ENCODE measurements at places on chromosomes 11 and 22.

- no peak for DNase-seq
Measured at GRCh38 chr22:47209040-47209514, 446.6 kb downstream of the TBC1D22A start.

DNA sequence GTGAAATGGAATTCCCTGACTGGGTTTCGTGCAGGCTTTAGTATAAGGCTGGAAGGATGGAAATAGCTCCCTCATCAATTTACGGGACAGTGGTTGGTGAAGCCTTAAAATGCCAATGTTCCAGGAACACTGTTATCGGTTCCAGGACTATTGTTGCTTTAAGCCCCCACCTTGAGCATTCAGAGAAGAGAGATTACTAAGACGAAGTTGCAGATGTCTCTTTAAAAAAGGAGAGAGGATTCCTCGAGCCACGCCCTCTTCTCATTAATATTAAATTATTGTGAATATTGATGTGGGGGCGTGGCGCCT, 195 bp upstream of the CREB3L1 start:
- peak; percentile 69 for DNase-seq

GRCh38 chr22:46856661-46857060, 94.2 kb downstream of the TBC1D22A start:
- DNase-seq = no peak

DNA sequence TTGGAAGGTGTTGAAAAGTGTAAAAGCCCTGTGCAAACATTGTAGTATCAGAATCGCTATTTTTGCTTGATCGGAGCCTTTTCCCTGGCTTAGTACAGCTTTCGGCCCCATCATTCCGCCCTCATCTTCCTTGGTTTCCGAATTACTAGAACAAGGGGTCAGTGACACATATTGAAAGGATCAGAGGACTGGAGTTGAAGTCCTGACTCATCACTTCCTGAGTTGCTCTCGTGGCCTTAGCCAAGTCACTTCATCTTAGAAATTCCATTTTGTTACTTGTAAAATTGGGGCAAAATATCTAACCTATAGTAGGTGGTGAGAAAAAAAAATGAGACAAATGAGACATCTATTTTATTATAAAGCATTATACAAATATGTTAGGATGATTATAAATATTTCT, 375.0 kb downstream of the NTM start:
- no peak for DNase-seq

GRCh38 chr11:19091366-19091765, 25.6 kb upstream of the ZDHHC13 start:
- no peak for DNase-seq

DNA sequence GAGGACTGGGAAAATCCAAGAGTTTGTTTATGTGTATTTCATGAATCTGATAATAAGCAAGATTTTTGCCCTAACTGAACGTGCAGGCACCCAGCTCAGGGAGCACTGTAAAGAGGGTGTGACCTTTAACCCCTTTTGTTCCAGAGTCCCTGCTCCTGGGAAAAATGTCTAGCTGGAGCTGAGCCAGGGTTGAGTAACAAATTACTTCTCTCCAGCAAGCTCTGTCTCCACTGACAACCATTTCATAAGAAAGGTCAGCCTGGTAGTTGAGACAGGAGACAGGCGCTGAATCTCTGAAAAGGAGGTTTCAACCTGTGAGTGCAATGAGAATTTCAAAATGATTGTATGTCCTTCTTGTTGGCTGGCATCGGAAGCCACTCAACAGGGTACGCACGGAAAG, 156.4 kb upstream of the NARS2 start:
- DNase-seq = no peak

DNA sequence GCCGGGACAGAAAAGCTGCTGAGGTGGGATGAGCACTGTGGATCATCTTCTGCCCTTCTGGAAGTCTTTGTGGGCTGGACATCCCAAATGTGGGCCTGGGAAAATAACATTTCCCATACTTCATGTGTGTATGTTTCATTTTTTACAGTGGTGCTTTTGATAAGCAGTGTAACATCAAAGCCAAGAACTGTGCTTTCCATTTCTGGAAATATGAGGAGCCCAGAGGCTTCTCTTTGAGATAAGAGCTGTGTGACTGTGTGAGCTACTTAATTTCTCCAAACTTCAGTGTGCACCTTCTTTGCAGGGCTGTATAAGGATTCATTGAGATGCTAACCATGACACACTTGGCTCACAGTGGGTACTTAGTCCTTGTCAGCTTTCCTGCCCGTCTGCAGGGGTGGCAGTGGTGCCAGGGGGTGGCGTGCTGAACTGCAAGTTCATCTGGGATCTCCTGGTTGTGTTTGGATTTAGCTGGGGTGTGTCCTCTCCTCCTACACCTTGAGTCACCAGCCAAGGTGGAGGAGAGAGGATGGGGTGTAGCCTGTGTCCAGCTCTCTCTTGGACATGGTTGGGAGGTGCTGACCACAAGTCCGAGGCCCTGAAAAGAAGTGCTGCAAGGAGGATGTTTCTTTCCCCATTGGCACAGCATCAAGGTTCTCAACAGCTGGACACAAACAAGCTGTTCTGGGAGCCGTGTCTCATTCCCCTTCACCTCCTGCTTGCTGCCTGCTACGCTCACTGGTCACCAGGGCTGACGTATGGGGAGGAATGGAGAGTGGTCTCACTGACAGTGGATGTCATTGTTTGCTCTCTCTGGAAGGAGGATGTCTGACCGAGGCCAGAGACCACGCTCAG, 139.4 kb downstream of the TEAD1 start:
- no peak for DNase-seq

DNA sequence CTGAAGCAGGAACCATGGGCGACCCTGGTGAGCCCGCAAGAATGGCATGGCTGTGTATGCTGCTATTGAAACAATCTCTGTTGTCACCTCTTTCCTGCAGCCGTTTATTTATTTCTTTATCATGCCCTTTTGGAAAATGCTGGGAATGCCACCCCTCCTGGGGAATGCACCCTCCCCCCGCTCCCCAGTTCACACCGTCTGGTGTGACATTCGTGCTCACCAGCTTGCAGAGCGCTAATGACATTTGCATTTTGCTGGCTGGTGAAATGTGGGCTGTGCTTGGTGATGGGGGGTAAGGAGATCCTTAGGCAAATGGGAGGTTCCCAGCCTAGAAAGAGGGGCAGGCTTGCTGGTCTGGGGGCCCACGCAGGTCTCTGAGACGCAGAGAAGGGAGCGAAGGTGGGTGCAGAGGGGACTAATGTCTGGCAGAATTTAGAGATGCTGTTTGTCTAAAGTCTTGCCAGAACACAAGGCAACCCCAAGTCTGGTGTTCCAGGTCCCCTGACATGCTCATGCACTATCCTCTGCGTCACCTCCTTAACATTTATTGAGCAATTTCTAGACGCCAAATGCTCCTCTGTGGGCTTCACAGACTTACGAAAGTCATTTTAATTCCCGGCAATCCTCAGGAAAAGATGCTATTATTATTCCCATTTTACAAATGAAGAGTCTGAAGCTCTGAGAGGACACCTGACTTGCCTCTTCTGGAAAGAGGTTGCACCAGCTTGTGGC, 91.7 kb downstream of the TP53I11 start:
- no peak for DNase-seq

DNA sequence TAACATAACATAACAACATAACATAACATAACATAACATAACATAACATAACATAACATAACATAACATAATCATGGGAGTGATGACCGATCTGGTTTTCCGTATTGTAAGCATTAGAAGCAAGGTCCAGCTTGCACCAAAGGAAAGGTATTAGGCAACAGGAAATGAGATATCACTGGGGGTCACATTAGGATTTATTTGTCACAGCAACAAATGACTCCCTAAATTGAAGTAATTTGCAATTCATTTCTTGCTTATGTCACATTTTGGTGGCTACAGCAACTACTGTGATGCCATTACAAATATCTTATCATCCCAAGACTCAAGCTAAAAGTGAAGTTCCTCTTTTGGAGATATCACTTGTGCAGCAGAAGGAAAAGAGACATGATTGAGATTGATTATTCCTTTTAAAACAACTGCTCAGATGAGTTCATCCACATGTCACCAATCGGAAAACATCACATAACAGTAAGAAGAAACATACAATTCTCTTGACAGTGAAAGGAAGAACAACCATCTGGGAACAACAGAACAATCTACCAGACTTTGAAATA, 1331.1 kb upstream of the RAG2 start:
- no peak for DNase-seq

DNA sequence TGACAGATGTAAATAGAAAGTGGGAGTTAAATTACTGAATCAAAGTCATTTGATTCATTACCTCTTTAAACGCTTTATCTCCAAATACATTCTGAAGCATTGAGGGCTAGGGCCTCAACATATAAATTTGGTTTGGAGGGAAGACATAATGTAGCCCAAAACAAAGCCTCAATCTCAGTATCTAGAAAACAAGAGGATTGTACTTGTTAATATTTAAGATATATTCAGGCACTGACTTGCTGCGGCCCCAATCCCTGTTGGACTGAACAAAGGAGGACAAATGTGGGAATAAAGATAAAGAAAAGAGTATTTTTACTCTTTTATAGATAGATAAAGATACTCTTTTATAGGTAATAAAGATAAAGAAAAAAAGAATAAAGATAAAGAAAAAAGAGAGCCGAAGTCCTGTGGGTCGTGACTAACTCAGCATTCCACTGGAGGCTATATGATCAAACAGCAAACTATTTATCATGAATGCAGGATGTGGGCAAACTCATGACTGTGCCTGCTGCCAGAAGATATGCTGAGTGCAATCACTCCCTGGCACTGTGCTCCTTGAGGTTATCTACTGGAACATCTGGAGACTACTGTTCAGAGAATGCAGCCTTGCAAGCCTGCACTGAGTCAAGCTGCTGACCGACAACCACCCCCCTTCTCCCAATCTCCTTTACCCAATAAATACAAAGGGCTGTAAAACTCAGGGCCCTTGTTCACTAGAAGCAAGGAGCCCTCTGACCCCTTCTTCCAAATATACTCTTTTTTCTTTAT, 6.9 kb downstream of the OR10V1 start:
- no peak for DNase-seq

DNA sequence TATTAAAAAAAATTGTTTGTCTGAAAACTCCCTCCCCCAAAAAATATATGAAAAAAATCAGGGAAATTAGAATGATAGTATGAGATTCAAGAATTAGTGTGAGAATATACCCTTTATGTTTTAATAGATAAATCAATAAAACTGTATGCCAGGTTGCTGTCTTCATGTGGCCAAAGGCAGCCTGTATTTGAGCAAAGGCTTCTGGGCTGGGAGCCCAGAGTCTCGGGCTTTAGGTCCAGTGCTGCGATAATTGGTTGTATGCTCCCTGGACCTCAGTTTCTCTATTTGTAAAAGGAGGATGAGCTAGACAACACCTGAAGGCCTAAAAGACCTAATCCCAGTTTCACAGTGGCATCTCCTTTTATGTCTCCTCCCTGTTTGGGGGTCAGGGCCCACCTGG, 29.8 kb downstream of the THOC5 start:
- no peak for DNase-seq

GRCh38 chr22:47610764-47611163, 848.3 kb downstream of the TBC1D22A start:
- DNase-seq = no peak

DNA sequence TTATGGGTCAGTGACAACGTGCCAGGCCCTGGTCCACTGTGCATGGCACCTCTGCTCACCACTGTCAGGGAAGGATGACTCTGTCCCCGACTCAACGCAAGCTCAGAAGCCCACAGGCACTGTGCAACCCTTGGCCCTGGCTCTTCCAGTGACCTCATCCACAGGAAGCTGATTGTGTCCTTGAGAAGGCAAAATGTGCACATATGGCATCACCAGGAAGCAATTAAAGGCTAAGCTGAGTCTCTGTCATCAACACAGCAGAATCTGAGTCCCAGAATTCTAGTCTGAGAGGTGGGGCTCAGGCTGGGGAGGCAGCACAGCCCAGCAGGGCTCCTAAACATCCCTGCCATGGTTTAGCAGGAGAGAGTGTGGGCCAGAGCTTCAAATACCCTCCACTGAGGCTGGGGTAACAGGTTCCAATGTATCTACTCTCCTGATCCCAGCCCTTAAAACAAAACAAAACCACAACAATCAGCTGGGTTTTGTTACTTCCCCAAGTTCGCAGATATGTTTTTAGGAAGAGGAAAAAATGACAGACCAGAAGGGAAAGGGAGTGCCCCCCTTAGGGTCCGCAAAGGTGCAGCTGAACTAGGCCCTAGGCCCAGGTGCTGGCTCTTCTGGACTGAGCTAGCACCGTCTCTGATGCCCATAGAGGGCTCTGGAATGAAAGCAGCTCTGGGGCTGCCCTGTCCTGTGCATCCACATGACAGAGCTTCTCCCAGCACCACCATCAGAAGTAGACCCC, 33.5 kb upstream of the GNAZ start:
- no peak for DNase-seq

DNA sequence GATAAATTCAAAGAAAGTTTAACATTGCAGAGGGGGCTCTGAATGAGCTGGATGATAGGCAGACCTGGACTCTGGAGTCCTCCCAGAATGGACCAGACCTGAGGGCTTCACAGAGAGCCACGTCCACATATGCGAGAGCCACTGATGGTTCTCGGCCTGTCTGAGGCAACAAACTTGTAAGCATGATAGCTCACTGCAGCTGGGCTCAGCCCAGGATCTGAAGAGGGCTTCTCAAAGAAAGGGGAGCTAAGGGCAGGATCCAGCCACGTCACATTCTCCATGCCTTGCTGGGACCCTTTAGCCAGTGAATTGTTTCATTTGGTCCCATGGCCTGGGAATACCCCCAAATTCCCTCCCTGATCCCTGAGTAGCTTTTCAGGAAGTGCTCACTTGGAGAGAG, 98.9 kb downstream of the ATXN10 start:
- no peak for DNase-seq

DNA sequence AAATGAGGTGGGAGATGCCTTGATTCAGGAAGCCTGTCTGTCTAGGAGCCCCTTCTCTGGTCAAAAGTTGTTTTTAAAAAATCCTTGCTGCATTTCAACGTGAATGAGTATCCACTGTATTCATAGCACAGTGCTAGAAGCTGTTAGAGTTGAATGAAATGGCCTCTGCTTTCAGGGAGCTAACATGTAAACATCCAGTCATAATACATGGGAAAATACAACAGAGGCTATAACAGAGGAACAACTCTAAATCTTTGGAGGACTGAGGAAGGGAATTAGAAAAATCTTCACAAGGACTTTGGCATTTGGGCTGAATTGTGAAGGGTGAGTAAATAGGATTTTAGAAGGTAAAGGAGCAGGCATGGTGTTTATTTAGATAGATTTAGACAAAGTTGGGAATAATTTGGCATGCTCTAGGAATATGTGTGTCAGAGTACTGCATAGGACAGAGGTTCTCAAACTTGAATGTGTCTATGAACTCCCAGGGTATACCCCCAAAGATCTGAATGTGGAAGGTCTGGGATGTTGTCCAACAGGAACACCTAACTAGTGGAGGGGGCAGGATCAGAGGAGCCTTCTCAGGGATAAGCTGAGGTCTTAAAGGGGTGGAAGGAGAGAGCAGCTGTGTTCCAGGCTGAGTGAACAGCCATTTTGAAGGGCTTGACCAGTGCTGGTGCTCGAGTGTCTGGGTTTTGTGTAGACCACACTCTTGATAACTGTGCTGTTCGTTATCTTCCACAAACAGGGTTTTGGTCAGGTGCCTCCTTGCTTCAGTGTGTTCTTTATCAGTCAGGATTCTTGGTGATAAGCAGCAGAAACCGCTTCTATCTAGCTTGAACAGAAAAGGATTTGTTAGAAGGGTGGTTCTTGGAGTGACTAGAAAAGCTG, 12.7 kb downstream of the SREBF2 start:
- peak; percentile 61 for DNase-seq

Data from hematopoietic multipotent progenitor cell treated with erythropoietin and hydrocortisone succinate and interleukin-3 and kit ligand, for 17 days (in vitro differentiated cells).